ENCODE measurements at places on chromosomes 2 and 18.

- no peak for DNase-seq
Measured at GRCh38 chr2:128670066-128670465, 351.4 kb upstream of the HS6ST1 start.

DNA sequence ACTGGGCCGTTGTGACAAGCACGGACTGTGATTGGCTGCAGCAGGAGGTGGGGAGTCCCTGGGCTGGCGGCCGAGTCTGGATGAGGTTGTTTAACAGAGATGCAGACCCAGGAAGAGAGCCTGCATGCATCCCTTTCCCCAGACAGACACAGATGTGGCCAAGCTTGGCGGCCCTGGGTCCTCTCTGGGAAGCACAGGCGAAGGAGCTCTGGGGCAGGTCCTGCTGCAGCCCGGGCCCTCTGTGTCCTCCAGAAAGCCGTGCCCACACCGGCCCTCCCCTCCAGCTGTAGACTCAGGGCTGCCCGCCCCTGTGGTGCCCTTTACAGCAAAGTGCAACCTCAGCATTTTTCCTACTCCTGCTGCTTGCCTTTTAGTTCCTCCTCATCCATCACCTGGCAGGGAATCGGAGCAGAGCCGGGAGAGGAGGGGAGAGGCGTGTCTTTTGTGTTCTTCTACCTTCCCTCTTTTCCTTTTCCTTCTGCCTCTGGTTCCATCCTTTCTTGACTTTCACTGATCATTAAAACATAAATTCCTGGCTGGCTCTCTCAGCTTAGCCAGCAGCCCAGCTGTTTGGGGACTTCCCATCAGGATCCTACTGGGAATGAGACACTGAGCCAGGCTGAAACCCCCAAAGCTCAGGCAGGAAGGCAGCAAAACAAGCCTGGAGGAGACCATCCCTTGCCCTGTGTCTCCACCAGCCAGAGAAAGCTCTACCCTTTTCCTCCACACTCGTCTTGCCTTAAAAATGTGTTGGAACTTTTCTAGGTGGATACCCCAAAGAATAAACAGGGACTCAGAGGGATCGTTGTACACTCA is 75.0 kb downstream of the CTIF start:
- no peak for DNase-seq

- DNase-seq, result no peak
Measured at GRCh38 chr2:26299471-26300101, 46.4 kb upstream of the SELENOI start.

- no peak for DNase-seq
Measured at GRCh38 chr18:40987581-40987980, 967.5 kb upstream of the PIK3C3 start.

GRCh38 chr2:212385241-212385640 is 153.4 kb downstream of the ERBB4 start:
- no peak for DNase-seq
